ENCODE measurements at places on chromosomes 16 and 17. TPM values are rescaled to one million over a fixed set of nuclear protein-coding genes. Genes with fewer than 3 reads are reported as not detected.

Gene CDH3
- 47.5 TPM for polyA plus RNA-seq

Gene FAAP100
- 43.9 TPM for polyA plus RNA-seq

Gene CCDC154
- 14.0 TPM for polyA plus RNA-seq

Gene MBTPS1
- 65.6 TPM for polyA plus RNA-seq

Gene HOXB13
- polyA plus RNA-seq = 0.32 TPM

- H3K4me3 ChIP-seq = peak overlapping the region; percentile 43
- no peak for DNase-seq
- peaks cover 11% of the 10 kb centered on the region for H3K4me1 ChIP-seq
- peaks cover 14% of the 10 kb centered on the region for H3K27me3 ChIP-seq
- H3K36me3 ChIP-seq = no peaks in the 10 kb centered on the region
- no peak overlapping the region for H3K27ac ChIP-seq
Observed at GRCh38 chr16:89712274-89712781, 8.4 kb downstream of the VPS9D1 start.

- peaks cover 23% of the 10 kb centered on the region for H3K36me3 ChIP-seq
- H3K4me1 ChIP-seq = peaks cover 80% of the 10 kb centered on the region
- H3K27me3 ChIP-seq = no peaks in the 10 kb centered on the region
- DNase-seq = no peak
Observed at GRCh38 chr17:57514614-57515013, 230.5 kb downstream of the CCDC182 start.

DNA sequence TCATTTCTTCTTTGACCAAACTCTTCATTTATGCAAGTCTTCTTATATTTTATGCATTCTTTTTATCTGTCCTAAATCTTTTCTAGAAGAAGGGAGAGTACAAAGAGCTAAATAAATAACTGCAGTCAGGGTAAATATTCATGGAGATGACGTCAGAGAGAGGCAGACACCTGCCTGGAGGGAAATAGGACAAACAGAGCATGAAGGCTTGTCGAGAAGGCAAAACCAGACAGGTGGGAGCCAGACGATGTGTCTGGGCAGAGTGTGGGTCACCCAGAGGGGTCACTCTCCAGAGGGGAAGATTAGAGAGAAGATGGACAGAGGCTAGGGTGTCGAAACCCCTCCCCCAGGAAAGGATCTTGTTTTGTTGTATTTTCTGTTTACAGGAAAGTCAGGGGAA, 78.3 kb upstream of the RPL38 start:
- H3K36me3 ChIP-seq = no peaks in the 10 kb centered on the region
- no peak overlapping the region for H3K4me3 ChIP-seq
- no peaks in the 10 kb centered on the region for H3K4me1 ChIP-seq
- H3K27ac ChIP-seq = no peak overlapping the region
- H3K27me3 ChIP-seq = no peaks in the 10 kb centered on the region
- DNase-seq = no peak

GRCh38 chr16:20920091-20920490, 19.5 kb downstream of the LYRM1 start:
- H3K27me3 ChIP-seq = no peaks in the 10 kb centered on the region
- no peak for DNase-seq
- no peaks in the 10 kb centered on the region for H3K4me1 ChIP-seq
- no peak overlapping the region for H3K4me3 ChIP-seq
- peaks cover 4% of the 10 kb centered on the region for H3K36me3 ChIP-seq

All from thymus (tissue), 14 donors.